Activated CD8-positive, alpha-beta memory T cell treated with anti-CD3 and anti-CD28 coated beads, Interleukin-2, amount 10 ng/mL, durations not matched to agents 7 days and 5 days (primary cell): ENCODE measurements at places on chromosomes 16 and 17.
A peak's percentile ranks its signal among the peaks of the same experiment; 100 is the strongest.

DNA sequence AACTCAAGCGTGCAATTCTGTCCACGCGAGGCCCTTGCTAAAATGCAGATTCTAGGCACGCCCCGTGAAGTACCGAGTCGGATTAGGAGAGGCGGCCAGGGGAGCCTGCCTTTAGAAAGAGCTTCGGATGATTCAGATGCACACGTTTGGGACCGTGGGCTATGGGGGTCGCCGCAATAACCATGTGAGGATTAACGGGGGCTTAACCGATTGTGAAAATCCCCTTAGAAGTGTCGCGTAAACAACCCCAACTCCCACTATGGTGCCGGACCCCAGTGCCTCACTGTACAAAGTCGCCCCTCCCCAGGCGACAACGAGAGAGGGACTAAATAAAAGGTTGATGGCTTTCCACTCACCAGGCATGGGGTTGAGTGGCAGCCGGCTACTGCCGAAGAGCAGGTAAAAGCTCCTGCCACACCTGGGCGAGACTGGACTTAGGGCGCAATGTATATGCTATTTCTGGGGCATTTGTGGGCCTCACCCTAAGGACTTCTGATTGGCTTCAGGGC, 635 bp upstream of the SP2 start:
- DNase-seq: peak; percentile 59

DNA sequence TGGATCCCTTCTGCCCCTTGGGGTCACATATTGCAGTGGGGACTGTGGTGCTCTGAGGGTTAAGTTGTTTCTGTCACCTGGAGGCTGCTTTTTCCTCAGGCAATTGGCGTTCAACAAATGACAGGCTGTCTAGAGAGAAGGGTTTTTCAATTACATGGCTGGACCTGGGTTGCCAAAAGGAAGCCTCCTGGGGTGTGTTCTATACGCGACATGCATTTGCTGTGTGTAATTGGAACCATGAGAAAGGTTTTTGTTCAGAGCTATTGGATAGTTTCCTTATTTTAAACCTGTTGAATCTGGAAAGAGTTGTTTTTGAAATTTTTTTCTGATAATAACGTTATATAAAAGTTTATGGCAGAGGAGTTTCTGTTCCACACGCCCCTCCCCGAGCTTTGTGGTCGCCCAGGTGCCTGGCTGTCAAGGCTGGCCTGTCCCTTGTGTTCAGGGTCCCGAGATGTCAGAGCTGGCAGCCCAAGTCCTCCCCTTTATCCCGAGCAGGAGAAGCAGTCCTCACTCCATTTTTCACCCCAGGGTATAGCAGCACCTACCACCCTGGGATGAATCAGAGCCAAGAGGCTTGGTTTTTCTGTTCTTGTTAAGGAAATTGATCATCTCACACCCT, 26.1 kb upstream of the ZNF750 start:
- no peak for DNase-seq

- DNase-seq: no peak
These were observed 4.4 kb downstream of the TEDC2 start for GRCh38 chr16:2464333-2464732.

DNA sequence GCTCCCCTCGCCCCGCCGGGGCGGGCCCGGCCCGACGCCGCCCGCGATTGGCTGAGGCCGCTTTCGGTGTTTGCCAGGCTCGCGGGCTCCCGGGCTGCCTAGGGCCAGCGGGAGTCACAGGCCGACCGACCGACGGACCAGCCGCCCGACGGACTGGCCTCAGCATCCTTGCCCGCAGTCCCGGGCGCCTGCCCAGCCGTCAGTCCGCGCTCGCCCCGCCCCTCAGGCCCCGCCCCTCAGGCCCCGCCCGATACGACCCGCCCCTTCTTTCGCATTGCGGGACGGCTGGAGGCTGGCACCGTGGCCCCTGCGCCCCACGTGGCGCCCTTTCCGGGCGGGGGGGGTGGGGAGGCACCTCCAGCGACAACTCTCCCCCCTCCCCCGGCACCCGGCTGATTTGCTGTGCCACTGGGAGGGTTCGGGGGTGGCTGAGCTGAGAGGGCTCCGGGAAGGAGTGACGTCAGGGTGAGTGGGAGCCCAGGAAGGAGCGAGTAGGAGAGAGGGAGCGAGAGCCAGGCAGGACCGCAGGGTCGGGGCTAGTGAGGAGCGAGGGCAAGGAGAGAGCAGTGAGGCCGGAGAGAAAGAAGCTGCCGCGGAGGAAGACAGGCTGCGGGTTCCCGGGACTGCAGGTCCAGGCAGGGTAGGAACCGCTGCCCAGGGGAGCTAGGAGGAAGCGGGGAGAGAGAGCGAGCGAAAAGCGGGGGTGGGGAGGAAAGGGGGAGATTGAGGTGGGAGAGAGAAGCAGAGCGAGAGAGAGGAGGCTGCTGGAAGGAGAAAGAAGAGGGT, at the start of gene ASPHD1:
TSS of gene ASPHD1 (plus strand) at position 387 of the 786 bp plus-strand sequence. CDS start 484 bp downstream, outside the sequence.
- peak; percentile 69 for DNase-seq

- no peak for DNase-seq
These were observed 9.7 kb downstream of the NHERF2 start for GRCh38 chr16:2036200-2036966.
